ENCODE measurements at places on chromosomes 3 and 15.

DNA sequence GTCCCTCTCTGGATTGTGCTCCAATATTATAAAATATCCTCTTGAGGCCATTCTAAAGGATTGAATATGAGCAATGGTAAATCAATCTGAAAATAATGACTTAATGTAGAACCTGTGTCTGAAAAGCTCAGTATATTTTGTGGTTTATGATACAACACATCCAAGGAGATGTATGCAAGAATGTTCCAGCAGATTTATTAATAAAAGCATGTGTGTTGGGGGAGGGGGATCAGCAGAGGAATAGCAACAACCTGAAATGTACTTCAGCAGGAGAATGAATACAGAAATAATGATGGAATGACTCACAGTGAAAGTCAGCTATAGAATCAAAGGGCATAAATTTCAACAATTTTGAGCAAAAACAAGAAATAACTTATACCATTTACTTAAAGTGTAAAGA is 56.7 kb upstream of the NUDT16 start:
- no peak for DNase-seq

DNA sequence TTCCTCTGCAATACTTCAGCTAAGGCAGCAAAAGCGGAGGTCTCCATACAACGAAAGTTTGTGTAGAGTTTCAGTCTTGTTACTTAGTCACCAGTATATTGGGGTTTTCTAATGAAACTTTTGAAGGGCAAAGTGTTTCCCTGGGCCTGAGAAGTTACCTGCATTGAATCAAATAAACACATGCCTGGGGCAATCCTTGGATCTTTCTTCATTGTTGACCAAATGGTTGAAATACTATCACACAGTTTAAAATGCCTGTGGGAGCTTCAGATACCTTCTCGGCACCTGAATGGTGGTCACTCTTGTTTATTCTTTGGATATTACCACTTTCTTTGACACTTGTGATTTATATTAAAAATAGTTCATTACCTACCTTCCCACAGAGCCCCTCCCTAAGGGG is 988 bp upstream of the CHSY1 start:
- no peak for DNase-seq

DNA sequence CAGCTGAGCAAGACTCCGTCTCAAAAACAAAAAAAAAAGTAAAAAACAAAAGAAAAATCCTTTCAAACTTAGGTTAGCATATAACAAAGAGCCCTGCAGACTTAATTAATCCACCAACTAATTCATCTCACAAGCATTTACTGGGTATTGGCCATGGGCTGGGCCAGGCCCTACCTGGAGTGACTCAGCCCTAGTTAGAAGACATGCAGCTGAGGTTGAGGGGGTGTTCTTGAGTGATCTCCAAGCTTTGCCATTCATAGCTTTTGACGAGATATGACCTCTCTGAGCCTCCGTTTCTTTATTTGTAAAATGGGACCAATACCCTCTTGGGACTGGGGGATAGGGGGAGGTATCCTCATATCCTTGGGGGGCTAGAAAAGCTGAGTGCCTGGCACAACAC is 7.8 kb downstream of the FBXL22 start:
- DNase-seq, result no peak

GRCh38 chr3:152122851-152123250 is 145.9 kb upstream of the MBNL1 start:
- no peak for DNase-seq

- no peak for DNase-seq
These were observed 331.0 kb upstream of the RARB start for GRCh38 chr3:25097023-25097422.

GRCh38 chr3:40800343-40800742 is 275.6 kb downstream of the ZNF621 start:
- no peak for DNase-seq

- no peak for DNase-seq
These were observed 7.1 kb upstream of the YEATS2 start for GRCh38 chr3:183690402-183690995.

- DNase-seq, result no peak
These were observed 6.9 kb downstream of the SLC38A3 start for GRCh38 chr3:50211930-50212329.

DNA sequence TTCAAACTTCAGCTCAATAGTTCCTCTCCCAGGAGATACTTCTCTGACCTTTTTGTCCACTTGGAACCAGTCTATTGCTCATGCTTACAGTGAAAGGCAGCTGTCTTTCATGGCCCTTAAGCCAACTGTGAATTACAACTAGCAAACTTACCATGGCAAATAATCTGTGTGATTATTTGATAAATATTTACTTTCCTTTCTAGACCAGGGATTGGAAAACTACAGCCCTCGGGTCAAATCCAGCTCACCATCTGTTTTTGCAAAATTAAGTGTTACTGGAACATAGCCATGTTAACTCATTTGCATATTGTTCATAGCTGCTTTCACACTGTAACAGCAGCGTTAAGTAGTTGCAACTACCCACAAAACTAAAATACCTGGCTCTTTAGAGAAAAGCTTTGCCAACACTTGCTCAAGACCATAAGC is 289.1 kb upstream of the MCTP2 start:
- no peak for DNase-seq

DNA sequence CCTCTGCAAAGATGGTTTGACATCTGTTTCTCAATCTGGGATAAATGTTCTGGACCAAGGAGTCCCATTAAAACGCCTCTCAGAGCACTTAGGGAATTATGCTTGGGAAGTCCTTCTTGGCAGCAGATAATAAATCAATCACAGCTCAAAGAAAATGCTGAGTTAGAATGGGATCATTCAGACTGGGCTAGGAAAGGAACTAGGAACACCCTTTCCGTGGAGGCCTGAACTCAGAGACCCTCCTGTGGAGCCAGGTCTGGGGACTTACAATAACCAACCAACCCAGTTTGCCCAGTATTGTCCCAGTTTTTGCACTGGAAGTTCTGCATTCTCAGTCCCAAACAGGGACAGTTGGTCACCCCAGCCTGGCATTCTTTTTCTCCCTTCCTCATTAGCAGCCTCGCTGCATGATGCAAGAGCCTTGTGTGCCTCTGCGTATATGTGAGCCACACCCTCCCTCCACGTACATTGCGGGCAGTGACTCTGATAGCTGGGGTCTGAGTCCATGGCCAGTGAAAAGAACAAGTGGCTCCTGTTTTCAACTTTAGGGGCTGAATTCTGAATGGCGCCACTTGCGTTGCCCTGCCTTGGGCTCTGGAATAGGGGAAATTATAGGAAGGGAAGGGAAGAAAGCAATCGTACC is 88.7 kb downstream of the SEMA5B start:
- no peak for DNase-seq

- DNase-seq, result no peak
These were observed 1.6 kb upstream of the SMAD6 start for GRCh38 chr15:66700412-66700801.

- no peak for DNase-seq
These were observed 58.4 kb downstream of the PLXNA1 start for GRCh38 chr3:127041264-127041820.

- DNase-seq, result no peak
These were observed 393.5 kb upstream of the ARRDC4 start for GRCh38 chr15:97566961-97567360.

DNA sequence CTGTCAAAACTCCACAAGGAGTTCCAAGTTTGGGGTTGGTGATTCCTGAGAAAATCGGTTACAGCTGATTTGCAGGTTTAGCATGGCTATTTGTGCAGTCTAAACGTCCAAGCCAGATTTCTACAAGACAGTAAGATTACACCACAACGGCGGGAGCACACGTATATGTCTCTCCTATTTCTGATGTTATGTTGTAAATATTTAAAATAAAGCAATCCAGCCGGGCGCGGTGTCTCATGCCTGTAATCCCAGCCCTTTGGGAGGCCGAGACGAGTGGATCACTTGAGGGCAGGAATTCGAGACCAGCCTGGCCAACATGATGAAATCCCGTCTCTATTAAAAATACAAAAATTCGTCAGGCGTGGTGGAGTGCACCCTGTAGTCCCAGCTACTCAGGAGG is 106.8 kb upstream of the IGF1R start:
- no peak for DNase-seq

DNA sequence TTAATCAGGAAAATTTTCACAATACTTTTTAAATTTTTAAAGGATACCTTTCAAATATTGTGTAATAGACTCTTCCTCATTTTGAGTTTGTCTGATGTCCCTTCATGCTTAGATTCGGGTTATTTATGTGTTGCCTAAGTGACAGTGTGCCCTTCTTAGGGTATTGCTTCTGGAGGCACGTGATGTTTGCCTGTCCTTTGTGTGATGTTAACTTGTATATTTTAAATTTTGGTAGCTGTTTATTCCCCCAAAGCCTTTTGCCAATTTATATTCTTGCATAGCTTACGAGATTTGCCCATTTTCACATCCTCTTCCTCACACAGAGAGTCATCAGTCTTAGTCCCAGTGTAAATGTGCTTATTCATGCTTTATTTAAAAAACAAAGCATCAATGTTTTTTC is 433.1 kb downstream of the EPHB1 start:
- DNase-seq, result no peak

DNA sequence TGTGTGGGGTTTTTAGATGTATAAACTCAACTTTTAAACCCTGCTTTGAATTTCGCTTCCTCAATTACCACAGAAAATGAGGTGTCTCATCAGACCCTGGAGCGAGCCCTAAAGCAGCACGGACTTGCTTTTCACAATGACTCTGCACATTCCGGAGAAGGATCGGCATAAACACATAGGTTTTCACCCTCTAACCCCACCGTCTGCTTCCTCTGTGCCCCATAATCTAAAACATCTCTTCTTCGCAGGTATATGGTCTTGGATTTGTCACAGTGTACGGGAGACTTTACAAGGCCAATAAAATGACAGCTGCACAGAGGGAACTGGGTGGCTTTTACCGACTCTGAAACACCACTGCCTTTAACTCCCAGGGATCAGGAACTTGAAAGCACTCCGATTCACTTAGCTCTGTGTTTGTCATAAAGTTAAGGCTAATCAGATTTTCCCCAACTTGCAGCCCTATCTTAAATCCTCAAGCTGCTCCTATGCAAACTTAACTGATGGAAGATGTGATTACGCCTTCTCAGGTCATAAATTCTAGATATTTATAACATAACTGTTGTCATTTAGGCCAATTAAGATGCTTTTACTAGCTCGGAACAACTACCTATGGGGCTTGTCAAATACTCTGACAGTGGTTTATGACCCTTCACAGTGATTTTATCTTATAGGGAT is 133.4 kb upstream of the WNT5A start:
- DNase-seq, result no peak

GRCh38 chr3:106560451-106560966 is 691.7 kb upstream of the CBLB start:
- DNase-seq, result no peak

DNA sequence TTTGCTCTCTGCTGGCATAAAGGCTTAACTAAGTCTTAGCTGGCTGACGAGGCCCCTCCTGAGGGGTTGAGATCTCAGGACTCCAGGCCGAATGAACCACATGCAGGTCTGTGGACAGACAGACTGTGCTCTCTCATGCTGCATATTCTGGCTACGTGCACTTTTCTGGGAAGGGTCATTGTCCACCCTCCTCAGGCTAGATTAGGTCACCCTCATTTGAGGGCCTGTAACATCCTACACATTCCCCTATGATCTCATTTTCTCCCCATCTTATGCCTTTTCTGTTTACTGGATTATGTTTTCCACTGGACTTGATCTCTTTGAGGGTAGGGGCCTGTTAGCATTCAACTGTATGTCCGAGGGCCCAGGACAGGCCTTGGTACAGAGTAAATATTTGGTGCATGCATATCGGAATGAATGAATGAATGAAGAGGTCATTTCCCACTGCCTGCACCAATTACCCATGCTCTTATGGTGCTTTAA is 13.7 kb downstream of the EEFSEC start:
- DNase-seq, result no peak

GRCh38 chr3:11915621-11916424 is 69.1 kb upstream of the TAMM41 start:
- DNase-seq, result no peak

- no peak for DNase-seq
These were observed 46.2 kb upstream of the HERC1 start for GRCh38 chr15:63879995-63880394.

DNA sequence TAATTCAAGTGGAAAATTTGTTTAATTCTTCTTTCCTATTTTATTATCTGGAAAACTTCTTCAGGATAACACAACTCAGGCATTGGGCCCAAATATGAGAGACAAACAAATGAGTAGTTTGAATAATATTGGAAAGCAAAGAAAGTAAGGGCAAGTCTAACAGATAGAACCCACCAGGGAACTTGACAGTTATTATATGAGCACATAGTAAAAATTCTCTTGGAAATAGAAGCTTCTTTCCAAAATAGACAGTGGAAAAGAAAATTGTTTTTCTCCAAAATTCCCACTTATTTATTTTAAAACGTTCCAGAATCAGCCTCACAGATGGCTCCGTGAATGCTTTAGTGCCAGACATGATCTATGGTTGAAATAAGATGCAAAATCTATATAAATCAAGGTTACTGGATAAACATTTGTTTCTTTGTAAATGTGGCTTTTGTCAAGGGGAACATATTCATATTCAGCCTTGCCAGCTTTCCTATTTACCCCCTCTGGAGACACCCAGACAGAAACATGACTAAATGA is 23.9 kb downstream of the LDHAL6B start:
- no peak for DNase-seq

GRCh38 chr3:193793123-193793522 is 200.1 kb downstream of the OPA1 start:
- no peak for DNase-seq

DNA sequence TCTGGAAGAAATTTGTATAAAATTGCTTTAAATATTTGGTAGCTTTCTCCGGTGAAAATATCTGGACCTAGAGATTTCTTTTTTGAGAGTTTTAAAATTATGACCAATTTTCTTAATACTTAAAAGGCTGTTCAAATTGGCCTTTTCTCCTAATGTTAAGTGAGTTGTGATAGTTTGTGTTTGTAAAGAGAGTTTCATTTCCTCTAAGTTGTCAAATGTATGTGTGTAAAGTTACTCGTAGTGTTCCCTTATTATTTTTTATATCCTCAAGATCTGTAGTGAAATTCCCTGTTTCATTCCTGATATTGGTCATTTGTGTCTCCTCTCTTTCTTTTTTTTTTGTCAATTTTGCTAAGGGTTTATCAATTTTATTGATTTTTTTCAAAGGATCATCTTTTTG is 92.6 kb upstream of the CTNNB1 start:
- no peak for DNase-seq

DNA sequence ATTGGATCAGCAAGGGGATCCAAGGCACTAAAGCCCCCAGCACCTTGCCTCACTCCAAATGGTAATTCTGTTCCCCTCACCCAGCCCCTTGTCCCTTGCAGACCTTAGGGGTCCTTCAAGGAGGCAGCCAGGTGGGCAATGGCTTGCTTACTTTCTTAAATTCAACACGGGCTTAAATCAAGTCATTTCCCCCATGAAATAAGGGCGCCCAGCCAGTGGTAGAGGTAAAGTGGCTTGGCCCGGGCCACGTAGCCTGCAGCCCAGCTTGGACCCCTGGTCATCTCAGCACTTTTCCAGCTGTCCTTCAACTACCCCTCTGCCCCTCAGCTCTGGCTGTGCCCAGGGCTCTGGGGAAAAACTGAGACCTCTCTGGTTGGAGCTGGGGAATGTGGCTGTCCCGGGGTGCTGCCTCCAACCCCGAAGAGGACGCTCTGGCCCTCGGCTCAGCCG is 1.2 kb downstream of the PSTPIP1 start:
- no peak for DNase-seq

GRCh38 chr3:15110206-15110605 is 11.3 kb upstream of the RBSN start:
- no peak for DNase-seq
